ENCODE measurements at places on chromosomes 7 and 10.

GRCh38 chr10:61503051-61503450, 49.9 kb upstream of the TMEM26 start:
- no peak for DNase-seq

DNA sequence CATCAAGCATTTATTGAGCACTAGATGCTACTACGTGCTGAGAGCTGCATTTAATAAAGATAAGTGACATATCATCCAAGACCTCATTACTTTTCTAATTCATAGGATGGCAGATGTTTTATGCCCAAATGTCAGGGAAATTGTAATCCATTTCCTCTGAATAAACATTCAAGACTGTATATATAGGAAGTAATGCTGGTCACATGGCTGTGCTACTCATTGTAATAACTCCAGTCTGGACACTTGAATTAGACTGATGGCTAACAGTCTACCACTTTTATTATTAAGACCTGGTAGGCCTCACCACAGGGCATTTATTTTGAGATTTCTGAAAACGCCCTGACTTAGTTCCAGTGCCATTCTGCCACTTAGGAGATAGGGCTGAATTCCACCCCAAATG, 36.6 kb downstream of the PIK3AP1 start:
- no peak for DNase-seq

- peak; percentile 22 for DNase-seq
Measured at GRCh38 chr10:128063736-128064107, 62.5 kb downstream of the MKI67 start.

DNA sequence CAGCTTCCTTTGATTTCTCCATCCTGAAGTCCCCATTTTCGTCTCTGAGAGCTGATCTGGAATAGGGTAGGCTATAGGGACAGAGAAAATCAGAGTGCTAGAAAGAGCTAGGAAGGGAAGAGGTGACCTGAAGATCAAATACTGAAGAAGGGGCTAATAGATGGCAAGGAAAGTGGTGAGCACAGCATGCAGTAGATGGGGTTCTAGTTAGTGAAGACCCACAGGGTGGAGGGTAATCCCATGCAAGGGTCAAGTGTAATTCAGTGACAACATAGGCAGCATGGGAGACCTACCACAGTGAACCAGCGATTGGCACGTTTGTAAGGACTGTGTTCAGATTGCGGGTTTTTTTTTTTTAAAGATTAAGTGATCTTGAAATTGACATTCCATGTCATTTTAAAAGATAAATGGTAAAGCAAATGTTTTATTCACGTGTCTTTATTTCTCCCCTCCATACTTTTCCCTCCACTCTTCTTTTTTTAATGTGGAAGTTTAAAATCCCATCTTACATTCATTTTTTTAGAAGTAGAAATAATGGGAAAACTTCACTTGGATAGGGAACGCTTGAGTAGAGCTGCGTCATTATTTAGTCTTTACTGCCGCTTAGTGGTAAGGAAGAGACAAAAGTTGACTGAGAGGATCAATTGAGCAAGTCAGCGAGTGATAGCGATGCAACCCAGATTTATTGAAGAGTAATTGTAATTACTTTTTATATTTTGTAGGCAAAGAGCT, 21.0 kb upstream of the ABI1 start:
- peak; percentile 80 for DNase-seq

- peak; percentile 48 for DNase-seq
Measured at GRCh38 chr10:80966326-80966986, 428.8 kb downstream of the SH2D4B start.

GRCh38 chr10:101644002-101644401, 51.0 kb downstream of the FBXW4 start:
- peak; percentile 31 for DNase-seq

DNA sequence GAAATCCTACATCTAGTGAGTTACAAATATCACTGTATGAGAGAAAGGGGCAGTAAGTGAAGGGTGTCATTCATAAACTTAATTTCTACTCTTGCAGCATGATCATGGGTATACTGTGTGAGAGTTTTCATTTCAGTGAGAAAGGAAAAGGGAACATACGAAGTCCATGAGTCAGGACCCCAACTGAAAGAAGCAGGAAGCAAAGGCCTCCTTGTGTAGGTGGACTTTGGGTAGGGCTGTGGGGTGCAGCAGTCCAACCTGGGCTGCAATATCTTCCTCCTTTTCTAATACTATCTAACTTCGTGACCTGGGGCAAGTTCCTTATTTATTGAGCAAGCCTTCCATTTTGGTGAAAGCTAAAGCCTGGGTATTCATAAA, 248.2 kb upstream of the TCF7L2 start:
- DNase-seq: no peak
